Activated naive CD4-positive, alpha-beta T cell treated with anti-CD3 and anti-CD28 coated beads, Interleukin-2, amount 10 ng/mL, durations not matched to agents 7 days and 5 days (primary cell): ENCODE measurements at places on chromosomes 16 and 17.

GRCh38 chr17:61456688-61457225 is 4.5 kb downstream of the TBX4 start:
- DNase-seq = no peak

DNA sequence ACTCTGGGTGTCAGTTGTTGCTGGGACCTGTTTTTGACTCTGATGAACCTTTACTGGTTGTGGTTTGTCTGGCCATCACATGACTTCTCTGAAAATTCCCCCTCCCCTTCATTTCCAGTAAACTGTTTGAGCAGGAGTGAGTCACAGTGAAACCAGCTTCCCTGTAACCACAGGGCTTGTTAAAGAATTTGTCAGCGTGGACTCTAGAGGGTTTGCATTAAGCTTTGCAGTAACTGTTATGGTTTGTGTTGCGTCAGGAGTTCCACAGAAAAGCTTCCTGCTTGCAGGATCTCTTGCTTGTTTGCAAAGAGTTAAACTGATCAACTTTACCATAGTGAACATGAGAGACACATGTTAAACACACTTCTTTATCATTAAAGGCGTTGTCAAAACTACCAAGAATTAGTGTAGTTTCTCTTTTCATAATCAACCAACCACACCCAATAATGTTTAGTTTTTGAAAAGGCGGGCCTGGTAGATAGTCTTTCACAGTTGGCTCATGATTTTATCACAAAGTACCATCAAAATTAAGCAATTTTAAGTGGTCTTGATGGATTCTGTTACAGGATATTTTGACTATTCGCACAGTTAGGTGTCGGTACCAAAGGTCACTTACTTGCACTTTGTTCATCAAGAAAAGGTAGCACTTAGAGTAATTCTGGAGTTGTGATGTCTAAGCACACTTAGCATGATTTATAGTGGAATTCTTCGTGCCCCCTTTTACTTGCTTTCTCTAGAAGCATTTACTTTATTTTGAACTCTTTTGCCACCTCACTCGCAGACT is 79.3 kb downstream of the VMP1 start:
- DNase-seq = peak; percentile 86

DNA sequence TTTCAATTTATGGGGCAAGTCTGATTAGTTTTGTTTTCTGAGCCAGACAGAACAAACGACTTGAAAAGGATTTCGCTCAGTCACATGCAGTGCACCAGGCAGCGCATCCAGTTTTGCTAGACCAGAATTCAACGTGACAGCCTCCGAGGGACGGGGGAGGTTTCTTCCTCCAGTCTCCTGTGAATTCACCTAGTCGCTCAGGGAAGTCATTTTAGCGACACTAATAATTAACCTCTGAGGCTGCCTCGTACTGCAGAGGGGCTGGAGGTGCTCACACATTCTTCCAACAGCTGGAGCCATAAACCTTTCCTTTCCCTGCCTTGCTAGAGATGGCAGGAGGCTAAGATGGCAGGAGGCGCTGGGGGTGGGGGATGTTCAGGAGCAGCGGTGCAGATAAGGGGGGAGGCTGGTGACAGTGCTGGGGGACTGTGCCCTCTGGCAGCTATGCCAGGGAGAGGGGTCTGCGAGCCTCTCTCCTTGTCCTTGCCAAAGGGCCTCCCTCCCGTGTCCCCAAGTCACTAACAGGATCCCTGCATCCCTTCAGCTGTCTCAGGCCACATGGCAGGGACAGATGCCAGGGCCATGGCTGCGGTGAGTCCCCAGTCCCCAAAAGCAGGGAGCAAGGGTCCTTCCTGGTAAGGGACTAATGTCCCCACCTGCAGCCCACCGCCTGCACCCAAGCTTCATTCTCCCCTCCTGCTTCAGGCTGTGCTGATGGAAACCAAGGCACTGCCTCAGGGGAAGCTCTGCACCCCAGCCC is 24.0 kb downstream of the MXRA7 start:
- DNase-seq = no peak

DNA sequence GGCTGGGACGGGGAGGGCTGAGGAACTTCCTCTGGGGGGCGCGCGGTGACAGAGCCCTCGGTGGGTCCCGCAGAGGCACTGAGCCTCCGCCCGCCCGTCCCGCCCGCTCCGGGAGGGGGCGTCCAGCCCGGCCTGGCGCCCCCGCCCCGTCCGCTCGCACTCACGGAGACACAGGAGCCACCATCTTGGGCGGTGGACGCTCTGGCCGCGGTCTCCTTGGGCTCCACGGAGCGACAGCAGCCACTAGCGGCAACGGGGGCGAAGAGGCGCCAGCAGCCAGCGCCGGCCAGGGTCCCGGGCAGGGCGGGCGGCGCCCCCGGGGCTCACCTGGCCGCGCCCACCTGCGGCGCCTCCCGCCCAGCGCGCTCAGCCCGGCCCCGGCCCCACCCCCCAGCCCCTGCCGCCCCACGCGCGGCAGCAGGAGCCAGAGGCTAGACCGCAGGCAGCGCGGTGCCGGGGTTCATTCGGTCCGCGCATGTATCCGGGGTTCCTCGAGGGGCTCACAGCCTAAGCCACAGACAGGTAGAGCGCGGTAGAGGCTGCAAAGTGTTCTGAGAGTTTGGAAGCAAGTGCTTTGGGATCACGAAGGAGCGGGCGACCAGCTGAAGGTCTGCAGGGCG is at the start of gene C17orf113:
Gene C17orf113, minus strand, starts transcription at position 209 of the 620 bp plus-strand sequence. CDS start 7,225 bp downstream, outside the sequence.
- peak; percentile 60 for DNase-seq

DNA sequence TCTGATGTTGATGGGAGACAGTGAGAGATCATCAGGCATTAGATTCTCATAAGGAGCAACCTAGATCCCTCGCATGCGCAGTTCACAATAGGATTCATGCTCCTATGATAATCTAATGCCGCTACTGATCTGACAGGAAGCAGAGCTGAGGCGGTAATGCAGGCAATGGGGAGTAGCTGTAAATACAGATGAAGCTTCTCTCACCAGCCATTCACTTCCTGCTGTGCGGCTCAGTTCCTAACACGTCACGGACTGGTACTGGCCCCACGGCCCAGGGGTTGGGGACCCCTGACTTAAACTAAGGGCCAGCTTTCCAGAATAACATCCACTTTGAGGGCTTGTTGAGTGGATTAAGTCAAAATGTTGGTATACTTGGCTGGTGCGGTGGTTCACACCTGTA is 2.6 kb upstream of the TMEM219 start:
- DNase-seq = no peak

- DNase-seq = no peak
Measured at GRCh38 chr17:57143919-57144318, 58.9 kb downstream of the AKAP1 start.

GRCh38 chr17:78176548-78177025 is 8.2 kb downstream of the SYNGR2 start:
- DNase-seq = peak; percentile 83

DNA sequence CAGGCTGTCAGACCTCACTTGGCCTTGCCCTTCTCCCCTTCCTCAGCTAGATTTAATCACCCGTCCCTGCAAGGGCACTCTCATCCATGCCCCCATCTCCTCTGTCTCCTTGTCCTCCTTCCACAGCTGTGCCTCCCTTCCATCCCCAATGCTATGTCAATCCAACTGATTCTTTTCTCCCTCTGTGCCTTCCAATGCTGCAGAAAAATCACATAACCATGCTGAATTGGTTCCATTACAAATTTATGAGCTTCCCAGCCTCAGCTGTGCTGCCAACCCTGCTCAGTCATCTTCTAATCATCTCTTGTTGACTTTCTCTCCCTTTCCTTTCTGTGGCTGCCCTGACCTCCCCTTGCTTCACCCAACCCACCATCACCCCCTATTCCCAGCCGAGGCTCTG is 56.3 kb upstream of the PIRT start:
- DNase-seq = no peak

DNA sequence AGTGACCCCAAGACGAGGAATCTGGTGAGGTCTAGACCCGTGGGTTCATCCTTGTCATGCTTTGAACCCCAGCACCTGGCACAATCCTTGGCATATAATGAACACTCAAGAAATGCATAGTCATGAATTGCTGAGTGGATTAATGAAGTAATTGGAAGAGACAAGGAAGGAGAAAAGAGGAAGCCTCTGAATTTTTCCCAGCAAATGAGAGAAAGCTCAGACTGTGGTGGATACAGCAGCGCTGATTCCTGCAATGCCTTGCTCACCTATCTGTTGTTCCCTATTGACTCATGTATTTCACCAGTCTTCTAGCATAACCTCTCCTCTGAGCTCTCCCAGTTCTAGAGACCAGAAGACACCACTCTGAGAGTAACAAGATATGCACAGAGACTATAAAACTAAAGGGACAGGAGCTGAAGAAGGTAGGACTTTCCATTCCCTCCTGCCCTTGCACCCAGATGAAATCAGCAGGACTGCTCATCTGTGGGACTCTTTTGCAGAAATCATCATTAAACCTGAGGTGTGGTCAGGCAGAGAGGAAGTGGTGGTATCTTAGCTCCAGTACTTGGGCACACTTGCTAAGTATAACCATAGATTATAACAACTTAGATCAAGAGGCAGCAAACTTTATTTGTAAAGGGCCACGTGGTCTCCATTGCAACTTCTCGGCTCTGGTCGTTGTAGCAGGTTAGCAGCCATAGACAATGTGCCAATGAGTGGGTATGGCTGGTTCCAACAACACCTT is 102.8 kb downstream of the MAF start:
- no peak for DNase-seq

DNA sequence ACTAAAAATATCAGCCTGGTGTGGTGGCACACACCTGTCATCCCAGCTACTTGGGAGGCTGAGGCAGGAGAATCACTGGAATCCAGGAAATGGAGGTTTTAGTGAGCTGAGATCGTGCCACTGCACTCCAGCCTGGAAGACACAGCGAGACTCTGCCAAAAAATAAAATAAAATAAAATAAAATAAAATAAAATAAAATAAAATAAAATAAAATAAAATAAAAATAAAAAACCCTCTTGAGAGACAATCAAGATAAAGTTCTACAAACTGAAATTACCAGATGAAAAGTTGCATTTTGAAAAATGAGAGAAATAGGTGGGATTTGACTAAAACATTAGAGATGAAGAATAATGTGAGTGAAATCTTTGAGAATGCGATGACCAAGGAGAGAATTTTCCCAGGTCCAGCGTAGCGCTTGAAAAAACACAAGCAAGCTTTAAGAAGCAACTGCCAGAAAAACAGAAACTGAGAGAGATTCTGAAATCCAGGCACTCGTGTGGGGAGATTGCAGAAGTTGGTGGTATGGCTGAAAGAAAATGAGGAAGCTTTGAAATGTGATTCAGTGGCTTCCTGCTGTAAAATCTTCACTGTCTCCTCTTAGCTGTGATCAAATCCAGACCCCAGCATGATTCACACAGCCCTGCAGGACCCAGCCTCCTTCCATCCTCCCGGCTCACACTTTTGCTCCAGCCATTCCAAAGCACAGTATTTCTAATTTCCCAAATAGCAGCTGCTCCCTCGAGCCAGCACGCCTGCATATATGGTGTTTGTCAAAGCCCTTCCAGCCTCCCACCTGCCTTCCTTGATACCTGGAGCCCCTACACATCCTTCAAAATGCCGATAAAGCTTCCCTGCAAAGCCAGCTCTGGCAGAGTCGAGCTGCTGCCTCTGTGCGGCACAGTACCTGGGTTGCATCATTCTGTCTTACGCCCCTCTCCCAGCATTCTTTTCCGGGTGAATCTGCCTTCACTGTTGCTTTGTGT is 8.2 kb upstream of the CD300E start:
- no peak for DNase-seq

- DNase-seq = no peak
Measured at GRCh38 chr17:1033503-1033902, 36.6 kb downstream of the TIMM22 start.

GRCh38 chr16:79004309-79004708 is 596.2 kb downstream of the MAF start:
- no peak for DNase-seq

DNA sequence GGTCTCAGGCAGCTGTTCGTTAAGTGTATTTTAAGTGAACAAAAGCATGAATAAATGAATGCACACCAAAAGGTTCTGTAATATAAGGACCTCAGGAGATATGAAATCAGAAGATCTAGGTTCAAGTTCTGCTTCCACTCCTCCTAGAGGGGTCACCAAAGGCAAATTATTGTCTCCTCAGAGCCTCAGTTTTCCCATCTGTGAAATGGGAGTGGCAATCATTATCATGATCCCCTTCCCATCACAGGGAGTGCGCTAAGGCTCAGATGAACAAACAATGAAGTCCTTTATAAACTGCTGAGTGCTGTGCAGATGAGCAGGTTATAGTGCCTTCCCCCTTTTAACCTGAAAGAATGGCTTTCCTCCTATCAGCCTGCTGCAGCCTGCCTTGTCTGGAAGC is 248.3 kb upstream of the C16orf82 start:
- DNase-seq = no peak

- no peak for DNase-seq
Measured at GRCh38 chr16:79912592-79913310, 312.2 kb upstream of the MAF start.

GRCh38 chr17:31062346-31062745 is 32.4 kb upstream of the NF1 start:
- no peak for DNase-seq

- DNase-seq = no peak
Measured at GRCh38 chr17:60089096-60089806, 10.5 kb upstream of the HEATR6 start.
